ENCODE measurements at places on chromosomes 2 and 18.

- DNase-seq, result no peak
Measured at GRCh38 chr18:58288921-58289797, 245.1 kb downstream of the NEDD4L start.

- peak; percentile 16 for DNase-seq
Measured at GRCh38 chr2:68317971-68318913, 1.5 kb downstream of the CNRIP1 start.

DNA sequence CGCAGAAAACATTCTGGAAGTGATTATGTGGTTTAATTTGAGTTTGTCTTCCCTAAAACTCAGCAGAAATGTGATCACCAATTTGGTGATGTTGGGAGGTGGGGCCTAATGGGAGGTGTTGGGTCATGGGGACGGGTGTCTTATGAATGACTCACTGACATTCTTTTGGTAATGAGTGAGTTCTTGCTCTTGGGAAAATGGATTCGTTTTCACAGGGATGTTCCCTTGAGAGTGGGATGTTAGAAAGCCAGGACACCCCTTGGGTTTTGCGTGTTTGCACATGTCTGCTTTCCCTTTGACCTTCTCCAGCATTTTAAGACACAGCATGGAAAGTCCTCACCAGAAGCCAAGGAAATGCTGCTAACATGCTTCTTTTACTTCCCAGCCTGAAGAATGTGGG is 321.5 kb upstream of the NT5C1B start:
- DNase-seq, result no peak

GRCh38 chr2:2524348-2524941 is 193.4 kb upstream of the MYT1L start:
- no peak for DNase-seq

GRCh38 chr2:151728804-151729414 is 5.4 kb downstream of the NEB start:
- no peak for DNase-seq

GRCh38 chr2:69260666-69261065 is 126.4 kb downstream of the GFPT1 start:
- no peak for DNase-seq

Data from left lung (tissue), 14 donors.